SW480 (cell line): ENCODE measurements at places on chromosomes 7 and 10.

DNA sequence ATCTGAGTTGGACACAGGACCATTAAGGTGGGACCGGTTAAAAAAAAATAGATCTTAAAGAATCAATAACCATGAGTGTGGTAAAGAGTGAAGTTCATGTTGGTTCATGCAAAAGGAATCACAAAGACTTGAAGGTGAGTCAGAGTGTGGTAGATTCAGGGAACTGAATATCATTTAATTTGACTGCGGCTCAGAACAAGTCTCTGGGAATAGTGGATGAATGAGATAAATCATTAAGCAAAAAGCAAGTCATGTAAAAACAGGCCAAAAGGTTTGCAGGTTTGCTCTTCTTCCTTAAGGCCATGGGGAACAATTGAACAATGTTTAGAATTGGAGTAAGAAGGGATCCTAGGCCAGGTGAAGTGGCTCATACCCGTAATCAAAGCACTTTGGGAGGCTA is 385.8 kb downstream of the ETV1 start:
- DNase-seq, result no peak

DNA sequence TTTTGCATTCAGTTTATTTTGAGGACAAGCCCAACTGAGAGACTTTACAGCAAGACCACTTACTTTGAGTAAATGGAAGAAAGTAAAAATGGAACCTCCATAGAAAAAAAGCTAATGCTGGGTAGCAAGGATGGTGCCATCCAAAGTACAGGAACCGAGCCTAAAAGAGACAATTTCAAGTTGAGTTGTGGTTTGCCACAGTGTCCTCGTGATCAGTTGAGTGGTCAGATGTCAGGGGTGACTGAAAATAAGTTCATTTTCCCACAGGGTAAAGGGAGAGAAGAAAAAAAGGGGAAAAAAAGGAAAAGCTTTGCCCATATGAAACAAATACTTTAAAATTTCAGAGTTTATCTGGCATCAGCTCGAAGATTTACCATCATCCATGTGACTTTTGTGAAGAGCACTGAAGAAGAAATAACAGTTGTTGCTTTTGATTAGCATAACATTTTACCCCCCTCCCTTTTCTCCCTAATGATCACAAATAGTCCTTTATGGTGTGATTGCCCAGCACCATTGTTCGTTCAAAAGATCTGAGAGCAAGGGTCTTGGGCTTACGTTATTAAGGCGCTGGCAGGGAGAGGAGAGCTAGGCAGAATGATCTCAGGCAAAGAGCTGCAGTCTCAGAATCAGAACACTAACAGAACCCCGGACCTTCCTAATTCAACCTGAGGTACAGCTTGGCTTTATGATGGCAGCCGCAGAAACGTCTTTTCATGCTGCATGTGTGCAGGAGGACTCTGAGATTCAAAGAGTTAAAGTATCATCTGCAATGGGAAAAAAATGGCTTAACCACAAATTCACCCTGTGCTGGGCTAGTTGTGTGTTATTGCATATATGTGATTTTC is 338.1 kb downstream of the RNLS start:
- no peak for DNase-seq

- DNase-seq, result no peak
Observed at GRCh38 chr10:87927091-87927490, 63.7 kb downstream of the PTEN start.

DNA sequence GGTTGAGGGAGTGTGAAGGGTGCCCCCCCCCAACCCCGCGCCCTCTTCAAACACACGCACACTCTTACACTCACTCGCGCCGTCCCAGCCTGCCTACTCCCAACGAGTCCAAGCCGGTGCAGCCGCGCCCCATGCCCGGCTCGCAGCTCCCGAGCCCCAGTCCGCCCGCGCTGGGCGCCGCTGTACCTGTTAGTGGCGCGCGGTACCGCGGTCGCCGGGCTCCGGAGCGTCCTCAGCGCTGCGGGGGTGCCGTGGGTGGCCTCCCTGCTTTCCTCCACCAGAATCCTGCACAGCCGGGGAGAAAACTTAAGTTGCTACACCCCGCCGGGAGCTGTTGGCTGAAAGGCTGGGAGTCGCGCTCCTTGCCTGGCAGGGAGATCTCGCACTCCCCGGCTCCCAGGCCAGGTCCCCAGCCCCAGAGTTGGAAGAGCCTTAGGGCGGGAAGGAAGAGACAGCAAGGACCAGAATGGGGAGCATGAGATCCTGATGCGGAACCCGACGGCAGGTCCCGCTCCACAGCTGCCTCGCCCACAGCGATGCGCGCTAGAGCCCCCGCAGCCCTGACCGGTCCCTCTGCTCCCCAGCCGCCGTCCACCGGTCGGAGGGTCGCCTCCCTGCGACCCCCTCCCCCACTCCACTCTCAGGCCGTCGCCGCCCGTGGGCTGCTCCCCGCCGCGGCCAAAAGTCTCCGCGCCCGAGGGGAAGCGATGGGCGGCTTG is 863 bp downstream of the ST8SIA6 start:
- peak; percentile 54 for DNase-seq

GRCh38 chr7:127393368-127394058 is 1.0 kb upstream of the ZNF800 start:
- peak; percentile 5 for DNase-seq

- no peak for DNase-seq
Observed at GRCh38 chr10:85226596-85226995, 898.2 kb downstream of the CCSER2 start.

GRCh38 chr10:91551856-91552255 is 81.0 kb downstream of the PPP1R3C start:
- DNase-seq, result peak; percentile 17

DNA sequence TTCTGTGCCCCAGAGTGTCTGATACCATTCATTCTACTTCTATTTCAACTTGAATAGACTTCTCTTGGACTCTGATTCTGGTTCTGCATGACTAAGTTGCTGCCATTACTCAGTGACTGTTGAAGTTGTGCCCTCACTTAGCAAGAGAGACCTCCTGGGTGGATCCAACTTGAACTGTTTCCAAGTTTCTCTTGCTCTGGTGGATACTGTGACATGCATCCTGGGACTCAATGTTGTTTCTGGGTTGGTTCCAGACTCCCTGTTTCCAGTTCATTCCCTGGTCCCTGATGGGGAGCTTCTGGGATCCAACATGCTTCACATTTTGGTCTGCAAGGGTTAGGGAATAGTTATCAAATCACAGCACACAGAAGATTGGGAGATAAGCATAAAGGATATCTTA is 26.2 kb upstream of the PRPF18 start:
- DNase-seq, result no peak
